ENCODE measurements at places on chromosomes 5 and 9. TPM values are rescaled to one million over a fixed set of nuclear protein-coding genes. Genes with fewer than 3 reads are reported as not detected.

The ZNF300 gene
- 4.5 TPM for total RNA-seq

The HNRNPA0 gene
- total RNA-seq: 6.7 TPM

The TMEM252 gene
- total RNA-seq: not detected

The OR13C4 gene
- not detected for total RNA-seq

The FABP6 gene
- total RNA-seq: not detected

The PCDHA7 gene
- 0.72 TPM for total RNA-seq

The OR2S2 gene
- total RNA-seq: not detected

The MCTP1 gene
- 0.18 TPM for total RNA-seq

The SFXN1 gene
- total RNA-seq: 53.8 TPM

The ADAMTS16 gene
- not detected for total RNA-seq

The GRIN3A gene
- not detected for total RNA-seq

The TXNDC8 gene
- not detected for total RNA-seq

The CBY3 gene
- total RNA-seq: not detected

The C9orf50 gene
- total RNA-seq: not detected

The TBC1D13 gene
- total RNA-seq: 30.7 TPM

The PCDHA5 gene
- not detected for total RNA-seq

The C5orf22 gene
- total RNA-seq: 15.4 TPM

The TMC1 gene
- not detected for total RNA-seq

The APC gene
- 32.0 TPM for total RNA-seq

The SPINK1 gene
- total RNA-seq: not detected

The KIF24 gene
- 2.8 TPM for total RNA-seq

The IFNK gene
- total RNA-seq: not detected

The ARHGEF37 gene
- total RNA-seq: 6.3 TPM

The ADGRD2 gene
- not detected for total RNA-seq

The HMGCS1 gene
- total RNA-seq: 21.8 TPM

The GPX8 gene
- total RNA-seq: 140 TPM

The PRR16 gene
- total RNA-seq: 11.9 TPM

The SLC34A1 gene
- not detected for total RNA-seq

The DAB2IP gene
- total RNA-seq: 7.6 TPM

The SPINK4 gene
- total RNA-seq: not detected

The FBP2 gene
- total RNA-seq: not detected

The C5orf46 gene
- total RNA-seq: 0.65 TPM

The RETREG1 gene
- total RNA-seq: under 0.01 TPM

The BSPRY gene
- total RNA-seq: not detected

The NPR3 gene
- 21.8 TPM for total RNA-seq

Measured in cardiac atrium fibroblast (primary cell).